ENCODE measurements at places on chromosomes 5 and 9.

- no peak for DNase-seq
Observed at GRCh38 chr5:144207875-144208444, 37.3 kb downstream of the KCTD16 start.

GRCh38 chr9:94826644-94827410 is 100.3 kb downstream of the AOPEP start:
- DNase-seq = no peak

GRCh38 chr5:76084496-76085242 is 1.5 kb downstream of the SV2C start:
- DNase-seq = no peak

- DNase-seq = no peak
Observed at GRCh38 chr9:18923671-18924430, 109.2 kb downstream of the SAXO1 start.

Data from thyroid gland (tissue), 4 donors.